ENCODE measurements at places on chromosomes 12 and 14.

DNA sequence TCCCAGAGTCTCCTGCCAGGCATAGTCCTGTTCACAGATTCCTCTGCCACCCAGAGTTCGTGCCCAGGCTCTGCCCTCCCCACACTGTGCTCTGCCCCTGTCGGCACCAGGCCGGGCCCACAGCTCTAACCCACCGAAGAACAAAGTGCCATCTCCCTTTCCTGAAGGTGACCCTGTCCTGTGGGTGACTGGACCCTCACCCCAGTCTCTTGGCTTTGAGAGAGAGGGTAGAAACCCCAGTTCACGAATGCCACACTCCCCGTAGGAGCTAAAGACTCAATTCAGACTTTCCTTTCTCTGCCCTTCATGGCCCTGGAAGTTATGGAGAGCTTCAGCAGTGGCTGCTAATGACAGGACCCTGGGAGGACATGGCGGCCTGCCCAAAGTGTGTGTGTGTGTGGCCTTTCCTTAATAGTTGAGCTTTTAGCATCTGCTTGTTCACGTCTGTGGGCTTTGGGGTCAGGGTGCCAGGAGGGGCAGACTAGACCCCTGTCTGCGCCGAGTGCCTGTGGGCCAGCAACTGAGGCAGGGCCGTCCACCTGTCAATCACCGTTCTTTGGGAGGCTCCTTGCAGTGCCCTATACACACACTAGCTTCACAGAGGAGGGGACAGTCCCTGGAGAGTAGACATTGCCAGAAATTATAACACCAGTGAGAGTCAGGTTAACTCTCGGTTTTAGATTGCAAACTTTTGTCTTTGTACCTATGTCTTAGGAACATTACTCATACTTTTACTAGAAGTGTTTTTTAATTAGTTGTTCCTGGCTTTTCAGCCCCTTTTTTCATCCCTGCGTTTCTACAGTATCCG, 84.6 kb upstream of the DYNC1H1 start:
- no peak for ATAC-seq

- ATAC-seq: peak; percentile 88
Observed at GRCh38 chr14:100383727-100384158, 60.6 kb downstream of the SLC25A47 start.

DNA sequence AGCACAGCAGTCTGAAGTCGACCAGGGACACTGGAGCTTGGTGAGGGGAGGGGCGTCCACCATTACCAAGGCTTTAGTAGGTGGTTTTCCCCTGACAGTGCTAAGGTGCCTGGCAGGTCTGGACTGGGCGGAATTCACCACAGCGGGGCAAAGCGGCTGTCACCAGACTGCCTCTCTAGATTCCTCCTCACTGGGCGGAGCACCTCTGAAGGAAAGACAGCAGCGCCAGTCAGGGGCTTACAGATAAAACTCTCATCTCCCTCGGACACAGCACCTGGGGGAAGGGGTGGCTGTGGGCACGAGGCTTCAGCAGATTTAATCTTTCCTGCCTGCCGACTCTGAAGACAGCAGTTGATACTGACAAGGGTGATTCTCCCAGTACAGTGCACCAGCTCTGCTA, 39.1 kb downstream of the DDHD1 start:
- ATAC-seq: no peak

- ATAC-seq: no peak
Observed at GRCh38 chr12:25332143-25332542, 81.4 kb upstream of the KRAS start.

- ATAC-seq: peak; percentile 40
Observed at GRCh38 chr12:74985986-74986319, 223.7 kb downstream of the KCNC2 start.
